Activated naive CD8-positive, alpha-beta T cell treated with anti-CD3 and anti-CD28 coated beads, Interleukin-2, amount 10 ng/mL, durations not matched to agents 7 days and 5 days (primary cell): ENCODE measurements at places on chromosomes 4 and X. TPM values are rescaled to one million over a fixed set of nuclear protein-coding genes. Genes with fewer than 3 reads are reported as not detected.

DNA sequence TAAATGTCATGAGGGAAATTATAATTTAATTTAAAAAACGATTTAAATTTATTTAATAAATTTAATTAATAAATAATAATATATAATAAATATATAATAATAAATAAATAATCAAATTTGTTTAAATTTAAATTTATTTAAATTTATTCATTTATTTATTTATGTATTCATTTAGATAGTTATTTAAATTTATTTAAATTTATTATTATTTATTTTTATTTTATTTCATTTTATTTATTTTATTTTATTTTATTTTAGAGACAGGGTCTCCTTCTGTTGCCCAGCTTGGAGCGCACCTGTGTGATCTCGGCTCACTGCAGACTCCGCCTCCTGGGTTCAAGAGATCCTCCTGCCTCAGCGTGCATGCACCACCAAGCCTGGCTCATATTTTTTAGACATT is 18.4 kb upstream of the PPP2R3B start:
- no peak for DNase-seq

DNA sequence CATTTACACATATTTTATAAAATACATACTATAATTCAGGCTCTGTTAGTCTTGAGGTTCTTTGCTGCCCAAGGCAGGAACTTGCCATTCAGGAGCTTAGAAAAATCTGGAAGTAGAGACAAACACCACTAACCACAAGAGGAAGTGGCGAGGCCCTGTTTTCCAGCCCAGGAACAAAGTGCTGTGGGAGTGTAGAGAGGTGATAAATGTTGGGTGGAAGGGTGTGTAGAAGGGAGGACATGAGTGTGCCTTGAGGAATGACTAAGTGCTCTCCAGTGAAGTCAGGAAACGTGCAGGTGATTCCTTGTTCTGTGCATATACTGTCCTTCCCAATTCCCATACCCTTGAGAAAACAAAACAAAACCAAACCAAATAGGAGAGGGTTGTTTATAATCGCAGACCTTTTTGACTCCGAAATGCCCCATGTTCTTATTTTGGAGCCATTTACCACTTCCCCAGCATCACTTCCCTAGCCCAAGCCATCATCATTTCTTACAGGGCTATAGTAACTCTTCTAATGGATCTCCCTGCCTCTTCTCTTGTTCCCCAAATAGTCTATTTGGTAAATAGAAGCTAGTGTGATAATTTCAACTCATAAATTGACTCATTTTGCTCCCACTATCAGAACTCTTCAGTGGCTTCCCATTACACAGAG is 83.2 kb downstream of the GPAT3 start:
- DNase-seq = no peak

NAT8L gene
- total RNA-seq = 0.14 TPM

- DNase-seq = no peak
Observed at GRCh38 chr4:41792166-41792565, 43.6 kb upstream of the PHOX2B start.

PCDH7 gene
- not detected for total RNA-seq

DNA sequence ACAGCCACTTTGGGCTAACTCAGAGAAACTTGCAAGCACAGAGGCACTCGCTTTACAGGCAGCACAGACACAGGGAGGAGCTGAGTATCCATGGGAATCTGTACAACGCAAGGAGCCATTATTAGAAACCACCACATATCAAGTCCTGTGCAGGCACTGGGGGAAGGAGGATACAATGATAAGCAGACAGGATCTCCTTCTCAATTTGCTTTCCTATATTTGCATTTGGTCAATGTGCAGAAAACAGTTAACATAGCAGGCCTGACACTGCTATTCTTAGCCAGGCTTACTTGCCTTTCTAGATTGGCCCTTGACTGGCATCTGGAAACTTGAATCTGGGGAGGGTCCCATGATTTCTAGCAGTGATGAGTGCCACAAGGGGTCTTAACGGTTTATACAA is 65.8 kb downstream of the TEC start:
- no peak for DNase-seq

DNA sequence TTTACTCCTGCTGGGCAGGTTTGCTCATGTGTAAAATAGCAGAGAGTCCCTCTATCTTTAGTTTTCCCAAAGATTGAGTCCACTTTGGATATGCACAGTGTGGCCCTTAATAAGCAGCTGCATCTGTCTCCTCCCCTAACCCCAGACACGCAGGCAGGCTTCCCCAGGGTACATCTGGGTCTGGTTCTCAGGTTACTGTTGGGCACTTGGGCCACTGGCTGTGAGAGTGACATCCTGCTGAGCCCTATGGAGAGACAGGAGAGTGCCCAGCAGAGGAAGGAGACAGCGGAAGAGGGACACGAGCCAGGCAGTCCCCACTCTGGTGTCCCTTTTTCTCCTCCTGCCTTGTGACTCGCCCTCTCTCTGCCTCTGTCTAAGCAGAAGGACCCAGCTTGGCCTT is 16.0 kb downstream of the XK start:
- DNase-seq = no peak

DNA sequence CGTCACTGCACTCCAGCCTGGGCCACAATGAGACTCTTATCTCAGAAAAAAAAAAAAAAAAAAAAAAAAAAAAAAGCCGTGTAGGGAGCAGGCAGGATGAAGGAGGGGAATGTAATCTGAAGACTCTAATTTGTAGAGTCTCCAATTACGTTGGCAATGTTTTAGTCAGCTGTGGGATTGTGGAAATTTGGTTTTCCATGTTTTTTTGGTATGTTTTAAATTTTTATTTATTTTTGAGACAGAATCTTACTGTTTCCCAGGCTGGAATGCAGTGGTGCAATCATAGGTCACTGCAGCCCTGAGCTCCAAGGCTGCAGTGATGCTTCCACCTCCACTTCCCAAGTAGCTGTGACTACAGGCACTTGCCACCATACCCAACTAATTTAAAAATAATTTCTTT is 56.5 kb downstream of the NSD2 start:
- DNase-seq = no peak

CRLF2 gene
- 1.5 TPM for total RNA-seq

- DNase-seq = no peak
Observed at GRCh38 chr4:147510962-147511668, 30.2 kb downstream of the EDNRA start.

PCDH10 gene
- not detected for total RNA-seq

- peak; percentile 60 for DNase-seq
Observed at GRCh38 chrX:130110379-130111219, at the start of gene ELF4. Gene ELF4, minus strand, starts transcription at chrX:130110497. Its CDS starts 29,167 bp downstream, at chrX:130081330.

- no peak for DNase-seq
Observed at GRCh38 chrX:152428120-152428519, 23.0 kb downstream of the GABRA3 start.

METTL14 gene
- 55.4 TPM for total RNA-seq

LRIT3 gene
- not detected for total RNA-seq

GYPE gene
- 3.5 TPM for total RNA-seq

DNA sequence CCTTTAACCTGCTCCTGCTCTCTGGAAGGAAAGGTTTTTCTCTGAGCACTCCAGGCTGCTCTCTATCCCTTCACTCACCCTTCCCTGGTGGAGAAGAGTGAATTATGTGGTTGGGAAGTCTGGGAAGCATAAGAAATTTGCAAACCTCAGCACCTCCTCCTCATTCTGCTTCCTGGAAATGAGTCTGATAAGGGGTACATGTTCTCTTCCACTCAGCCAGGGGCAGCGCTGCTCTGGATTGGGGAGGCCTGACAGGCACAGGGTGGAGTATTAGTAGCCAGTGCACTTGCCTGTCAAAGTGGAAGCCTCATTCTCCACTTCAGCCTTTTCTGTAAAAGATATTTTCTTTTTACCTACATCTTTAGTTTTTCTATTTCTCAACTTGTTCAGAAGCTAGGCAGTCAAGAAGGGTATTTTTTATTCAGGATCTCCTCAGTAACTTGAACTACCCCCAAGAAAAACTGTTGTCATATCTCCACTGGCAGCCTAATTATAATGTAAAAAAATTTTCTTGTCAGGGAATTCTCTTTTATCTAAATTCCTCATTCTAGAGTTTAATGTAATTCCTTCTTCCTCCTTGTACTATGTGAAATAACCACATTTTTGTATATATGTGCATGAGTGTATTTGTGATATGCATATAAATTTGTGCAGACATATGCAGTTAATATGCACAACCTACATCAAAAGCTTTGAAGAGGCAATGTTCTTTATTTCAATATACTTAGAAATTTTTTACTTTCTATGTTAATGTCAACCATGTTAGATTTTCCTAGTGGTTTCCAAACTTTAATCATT is 15.3 kb downstream of the ADAMTS3 start:
- no peak for DNase-seq

NPY2R gene
- total RNA-seq = not detected

- DNase-seq = no peak
Observed at GRCh38 chr4:185137233-185137925, 5.7 kb upstream of the SLC25A4 start.

GRCh38 chrX:41192880-41193279 is 107.6 kb downstream of the USP9X start:
- no peak for DNase-seq

DNA sequence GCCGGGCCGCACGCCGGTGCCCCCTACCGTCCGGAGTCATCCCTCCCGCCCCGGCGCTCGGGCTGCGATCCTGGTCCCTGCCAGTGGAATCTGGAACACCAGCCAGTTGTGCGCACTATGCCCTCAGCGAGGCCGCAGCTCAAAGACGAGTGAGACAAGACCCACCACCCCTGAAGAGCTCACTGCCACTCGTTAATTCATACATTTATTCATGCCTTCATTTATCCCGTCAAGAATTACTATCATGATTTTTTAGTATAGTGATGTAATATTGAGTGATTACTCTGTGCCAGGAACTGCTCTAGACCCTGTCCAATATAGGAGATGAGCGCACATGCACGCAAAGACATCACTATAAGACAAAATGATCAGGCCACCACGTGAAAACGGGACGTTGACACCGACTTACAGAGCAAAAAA is 247 bp upstream of the PPA2 start:
- DNase-seq = no peak

- no peak for DNase-seq
Observed at GRCh38 chrX:3191201-3191600, 149.9 kb downstream of the ARSF start.

- DNase-seq = no peak
Observed at GRCh38 chr4:6909970-6910339, 329 bp downstream of the TBC1D14 start.

MAGEA12 gene
- not detected for total RNA-seq

DNA sequence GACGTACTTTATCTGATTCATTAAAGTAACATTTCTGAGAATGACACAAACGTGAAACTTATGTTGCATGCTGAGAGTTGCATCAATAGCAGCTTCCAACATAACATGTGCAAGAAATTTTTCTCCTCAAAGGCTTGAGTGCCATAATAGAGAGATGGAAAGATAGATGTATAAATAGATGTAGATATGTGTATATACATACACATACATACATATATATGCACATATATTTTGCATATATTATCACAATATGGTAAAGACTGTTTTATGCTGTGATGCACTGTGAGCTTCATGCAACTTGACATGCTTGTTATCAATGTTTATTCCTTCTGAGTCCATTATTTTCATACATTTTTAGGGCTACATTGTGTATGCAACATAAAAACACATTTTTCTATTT is 270.6 kb upstream of the GALNTL6 start:
- no peak for DNase-seq

DNA sequence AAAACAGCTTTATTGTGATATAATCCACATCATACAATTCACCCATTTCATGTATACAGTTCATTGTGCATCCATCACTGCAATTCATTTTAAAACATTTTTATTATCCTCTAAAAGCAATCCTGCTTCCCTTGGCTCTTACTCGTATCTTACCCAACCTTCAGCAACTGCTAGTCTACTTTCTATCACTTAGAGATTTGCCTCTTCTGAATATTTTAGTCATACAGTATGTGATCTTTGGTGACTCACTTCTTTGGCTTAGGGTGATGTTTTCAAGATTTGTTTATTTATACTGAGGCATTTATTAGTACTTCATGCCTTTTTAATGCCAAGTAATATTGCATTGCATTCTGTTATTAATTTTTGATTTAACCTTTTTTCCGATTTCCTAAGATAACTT is 15.0 kb upstream of the MSMO1 start:
- DNase-seq = no peak

DDIT4L gene
- not detected for total RNA-seq
